ENCODE measurements at places on chromosomes 5 and 9. TPM values are rescaled to one million over a fixed set of nuclear protein-coding genes. Genes with fewer than 3 reads are reported as not detected.

DNA sequence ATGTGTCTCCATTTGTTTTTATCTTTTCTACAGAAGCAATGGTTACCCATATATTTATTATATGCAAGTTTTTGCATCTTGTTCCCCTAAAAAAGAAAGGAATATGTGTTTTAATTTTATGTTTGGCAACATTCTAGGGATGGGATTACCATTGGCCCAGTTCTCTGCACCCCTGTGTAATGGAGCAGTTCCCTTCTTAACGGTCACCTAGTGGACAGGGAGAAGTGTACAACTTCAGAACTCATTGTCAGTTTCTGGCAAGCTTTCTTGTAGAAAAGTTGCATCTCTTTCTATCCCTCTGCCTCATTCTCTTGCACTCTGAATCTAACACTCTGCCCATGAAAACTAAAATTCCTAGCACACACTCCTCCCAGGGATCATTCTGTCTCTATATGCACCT is 78.2 kb downstream of the DOCK8 start:
- no peak overlapping the region for H3K4me3 ChIP-seq
- H3K27me3 ChIP-seq, result no peaks in the 10 kb centered on the region
- H3K4me1 ChIP-seq, result peaks cover 5% of the 10 kb centered on the region
- H3K27ac ChIP-seq, result no peak overlapping the region
- DNase-seq, result no peak
- H3K36me3 ChIP-seq, result no peaks in the 10 kb centered on the region

- no peak overlapping the region for H3K4me3 ChIP-seq
- H3K27ac ChIP-seq, result no peak overlapping the region
Observed at GRCh38 chr9:98195671-98196070, 3.2 kb upstream of the CORO2A start.

DNA sequence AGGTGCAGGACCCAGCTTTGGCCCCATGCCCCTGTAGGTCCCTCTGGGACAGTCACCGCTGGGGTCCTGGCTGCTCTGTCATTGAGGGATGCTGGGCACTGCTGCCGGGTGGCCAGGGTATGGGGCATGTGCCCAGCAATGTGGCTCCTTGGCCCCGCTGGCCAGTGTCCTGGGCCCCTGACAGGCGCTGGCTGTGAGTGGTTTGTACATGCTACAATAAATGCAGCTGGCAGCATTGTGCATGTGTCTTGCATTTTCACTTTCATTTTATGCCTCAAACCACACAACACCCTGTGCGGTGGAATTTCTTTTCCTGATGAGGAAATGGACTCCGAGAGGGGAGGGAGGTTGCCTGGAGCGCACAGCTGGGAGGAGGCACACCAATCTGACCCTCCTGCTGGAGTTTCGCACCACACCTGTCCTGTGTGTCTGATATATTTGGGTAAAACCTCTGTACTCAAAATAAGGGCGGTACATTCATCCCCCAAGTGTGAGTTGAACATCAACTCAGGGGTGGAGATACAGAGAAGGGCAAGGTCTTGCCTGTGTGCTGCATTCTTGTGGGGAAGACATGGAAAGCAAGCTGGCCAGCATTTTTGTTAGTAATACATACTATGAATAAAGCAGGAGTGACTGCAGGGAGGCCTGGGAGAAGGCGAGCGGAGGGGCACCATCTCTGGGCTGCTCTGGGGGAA is 11.7 kb downstream of the TSPAN17 start:
- DNase-seq, result no peak
- H3K27me3 ChIP-seq, result no peaks in the 10 kb centered on the region
- no peak overlapping the region for H3K4me3 ChIP-seq
- peaks cover 14% of the 10 kb centered on the region for H3K4me1 ChIP-seq
- H3K27ac ChIP-seq, result peak overlapping the region; percentile 48

The MED22 gene
- 29.3 TPM for total RNA-seq

- H3K36me3 ChIP-seq, result no peaks in the 10 kb centered on the region
- no peak for DNase-seq
- H3K27ac ChIP-seq, result no peak overlapping the region
- H3K27me3 ChIP-seq, result no peaks in the 10 kb centered on the region
- H3K4me3 ChIP-seq, result no peak overlapping the region
Observed at GRCh38 chr5:42502613-42503470, 79.6 kb downstream of the GHR start.
